ENCODE measurements at places on chromosomes 2 and 18. TPM values are rescaled to one million over a fixed set of nuclear protein-coding genes. Genes with fewer than 3 reads are reported as not detected.

DNA sequence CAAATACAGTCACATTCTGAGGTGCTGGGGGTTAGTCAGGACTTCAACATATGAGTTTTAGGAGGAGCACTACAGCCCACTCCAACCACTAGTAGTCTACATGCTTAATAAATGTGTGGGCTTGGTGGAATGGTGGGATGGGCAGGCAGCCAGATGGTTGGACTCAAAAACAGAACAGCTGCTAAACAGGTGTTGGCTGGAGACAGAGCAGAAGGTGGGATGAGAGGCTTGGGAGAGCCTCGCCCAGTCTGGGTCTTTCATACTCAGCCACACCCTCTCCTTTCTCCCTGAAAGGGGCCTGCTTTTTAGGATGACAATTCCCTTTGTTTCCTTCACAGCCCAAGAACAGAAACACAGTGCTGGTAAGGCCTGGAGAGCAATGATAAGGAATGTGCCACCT lies 143.9 kb upstream of the KLHL29 start:
- H3K27me3 ChIP-seq, result no peaks in the 10 kb centered on the region
- no peak overlapping the region for H3K4me3 ChIP-seq
- no peaks in the 10 kb centered on the region for H3K36me3 ChIP-seq
- H3K4me1 ChIP-seq, result no peaks in the 10 kb centered on the region

- no peak for DNase-seq
- no peaks in the 10 kb centered on the region for H3K36me3 ChIP-seq
- H3K27ac ChIP-seq, result no peak overlapping the region
- H3K4me3 ChIP-seq, result no peak overlapping the region
- H3K4me1 ChIP-seq, result no peaks in the 10 kb centered on the region
Observed at GRCh38 chr2:120587997-120588336, 147.7 kb upstream of the GLI2 start.

DNA sequence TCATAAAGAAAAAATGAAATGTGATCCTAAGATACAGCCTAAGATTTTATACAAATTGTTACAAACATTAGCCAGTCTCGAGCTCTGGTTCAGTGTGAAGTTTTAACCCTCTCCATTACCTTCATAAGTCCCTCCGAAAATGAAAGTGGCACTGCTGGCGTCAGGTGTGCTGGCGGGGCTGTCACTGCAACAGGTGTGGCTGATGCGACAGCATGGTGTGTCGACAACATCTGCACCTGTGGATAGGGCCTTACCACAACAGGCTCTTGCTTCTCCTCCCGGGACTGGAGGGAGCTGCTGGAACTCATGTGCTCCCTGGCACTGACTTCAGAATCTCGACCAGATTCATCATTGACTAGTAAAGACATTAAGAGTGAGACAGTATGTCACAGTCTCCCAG lies 10.3 kb downstream of the SAP130 start:
- H3K4me1 ChIP-seq, result no peaks in the 10 kb centered on the region
- no peak for DNase-seq
- no peaks in the 10 kb centered on the region for H3K27me3 ChIP-seq
- no peak overlapping the region for H3K27ac ChIP-seq
- peaks cover 27% of the 10 kb centered on the region for H3K36me3 ChIP-seq

- no peak overlapping the region for H3K4me3 ChIP-seq
- no peaks in the 10 kb centered on the region for H3K36me3 ChIP-seq
- no peak overlapping the region for H3K27ac ChIP-seq
- no peak for DNase-seq
- H3K27me3 ChIP-seq, result no peaks in the 10 kb centered on the region
- no peaks in the 10 kb centered on the region for H3K4me1 ChIP-seq
Observed at GRCh38 chr18:25322806-25323205, 29.2 kb downstream of the ZNF521 start.

- no peaks in the 10 kb centered on the region for H3K27me3 ChIP-seq
- peak; percentile 41 for DNase-seq
- no peak overlapping the region for H3K4me3 ChIP-seq
- H3K27ac ChIP-seq, result no peak overlapping the region
Observed at GRCh38 chr2:229634601-229635370, 79.6 kb downstream of the DNER start.

DNA sequence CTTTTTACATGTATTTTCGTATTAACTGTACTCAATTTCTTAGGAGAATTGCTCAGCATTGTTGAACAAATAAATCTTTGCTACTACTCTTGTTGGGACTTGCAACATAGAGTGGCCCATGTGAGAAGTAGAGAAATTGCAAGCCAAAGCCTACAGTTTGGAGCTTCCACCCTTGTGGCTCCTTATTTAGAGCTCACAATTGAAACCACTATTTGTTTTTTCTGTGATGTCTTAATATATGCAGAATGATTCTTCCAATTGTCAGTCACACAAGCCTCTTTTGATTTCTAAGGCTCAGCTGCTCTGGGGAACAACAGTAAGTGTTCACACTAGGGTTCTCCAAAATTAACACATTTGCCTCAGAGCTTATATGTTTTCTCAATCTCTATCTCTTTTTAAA lies 60.2 kb upstream of the GALNT13 start:
- no peak for DNase-seq
- H3K27me3 ChIP-seq, result no peaks in the 10 kb centered on the region
- no peak overlapping the region for H3K27ac ChIP-seq

DNA sequence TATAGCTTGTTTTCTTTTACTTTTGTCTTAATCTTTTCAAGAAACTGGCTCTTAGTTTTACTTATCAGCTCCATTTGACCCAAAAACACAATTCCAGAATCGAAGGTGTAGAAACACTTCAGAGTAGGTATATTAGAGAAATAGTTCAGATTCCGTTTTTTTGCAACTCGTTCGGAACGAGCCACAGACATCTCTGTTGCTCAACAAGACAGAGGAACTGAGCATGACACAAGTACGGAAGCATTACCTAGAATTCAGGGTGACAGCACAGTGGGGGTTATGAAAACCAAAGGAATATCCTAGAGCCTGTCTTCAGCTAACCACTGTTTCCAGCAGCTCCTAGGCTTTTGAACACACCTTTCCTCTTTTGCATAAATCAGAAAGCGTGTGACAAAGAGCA lies 5.0 kb downstream of the HRH4 start:
- no peaks in the 10 kb centered on the region for H3K27me3 ChIP-seq
- peaks cover 1% of the 10 kb centered on the region for H3K36me3 ChIP-seq
- H3K27ac ChIP-seq, result no peak overlapping the region
- H3K4me1 ChIP-seq, result no peaks in the 10 kb centered on the region

TUBA3E gene
- total RNA-seq, result not detected

DNA sequence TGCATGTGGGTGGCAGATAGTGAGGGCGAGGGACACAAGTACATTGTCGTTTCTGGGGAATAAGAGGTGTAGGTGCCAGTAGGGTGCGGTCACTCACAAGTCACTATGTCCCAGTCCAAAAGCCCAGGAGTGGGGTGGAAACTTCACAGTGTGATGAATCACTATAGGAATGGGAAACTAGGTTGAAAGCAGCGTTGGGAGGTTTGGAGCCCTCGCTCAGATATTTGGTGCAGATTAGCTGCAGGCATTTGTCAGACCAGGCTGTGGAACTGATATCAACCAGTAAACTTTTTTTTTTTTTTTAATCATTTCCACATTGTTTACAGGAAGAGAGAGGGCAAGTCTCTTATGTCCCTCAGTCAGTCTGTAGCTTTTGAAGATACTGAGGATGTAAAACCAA lies 121.8 kb downstream of the CERS6 start:
- no peaks in the 10 kb centered on the region for H3K4me1 ChIP-seq
- no peak for DNase-seq
- no peak overlapping the region for H3K27ac ChIP-seq
- no peak overlapping the region for H3K4me3 ChIP-seq
- H3K36me3 ChIP-seq, result no peaks in the 10 kb centered on the region
- no peaks in the 10 kb centered on the region for H3K27me3 ChIP-seq

DNA sequence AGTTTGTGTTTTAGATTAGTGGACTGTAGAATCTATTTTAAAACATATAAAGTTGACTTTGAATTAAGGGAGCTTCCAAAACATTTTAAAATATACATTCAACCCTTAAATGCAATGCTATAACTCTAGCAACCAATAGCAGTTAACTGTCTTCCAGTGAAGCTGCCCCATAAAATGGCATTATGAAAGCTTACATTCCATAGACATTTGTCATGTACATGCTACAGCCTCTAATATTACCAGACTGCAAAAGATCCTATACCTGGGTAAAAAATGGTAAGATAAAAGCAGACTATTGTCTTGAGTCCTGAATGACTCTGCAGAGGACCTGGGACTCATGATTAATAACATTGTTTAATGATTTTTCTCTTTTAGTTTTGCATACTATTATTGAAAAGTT lies 489.4 kb downstream of the LRP1B start:
- H3K27me3 ChIP-seq, result no peaks in the 10 kb centered on the region
- no peak overlapping the region for H3K4me3 ChIP-seq
- no peak overlapping the region for H3K27ac ChIP-seq
- no peak for DNase-seq

GRCh38 chr2:14616342-14616741 lies 16.2 kb upstream of the LRATD1 start:
- H3K4me1 ChIP-seq, result no peaks in the 10 kb centered on the region
- no peaks in the 10 kb centered on the region for H3K36me3 ChIP-seq
- H3K4me3 ChIP-seq, result no peak overlapping the region
- no peaks in the 10 kb centered on the region for H3K27me3 ChIP-seq
- no peak overlapping the region for H3K27ac ChIP-seq
- DNase-seq, result no peak

NTSR2 gene
- total RNA-seq, result not detected

DNA sequence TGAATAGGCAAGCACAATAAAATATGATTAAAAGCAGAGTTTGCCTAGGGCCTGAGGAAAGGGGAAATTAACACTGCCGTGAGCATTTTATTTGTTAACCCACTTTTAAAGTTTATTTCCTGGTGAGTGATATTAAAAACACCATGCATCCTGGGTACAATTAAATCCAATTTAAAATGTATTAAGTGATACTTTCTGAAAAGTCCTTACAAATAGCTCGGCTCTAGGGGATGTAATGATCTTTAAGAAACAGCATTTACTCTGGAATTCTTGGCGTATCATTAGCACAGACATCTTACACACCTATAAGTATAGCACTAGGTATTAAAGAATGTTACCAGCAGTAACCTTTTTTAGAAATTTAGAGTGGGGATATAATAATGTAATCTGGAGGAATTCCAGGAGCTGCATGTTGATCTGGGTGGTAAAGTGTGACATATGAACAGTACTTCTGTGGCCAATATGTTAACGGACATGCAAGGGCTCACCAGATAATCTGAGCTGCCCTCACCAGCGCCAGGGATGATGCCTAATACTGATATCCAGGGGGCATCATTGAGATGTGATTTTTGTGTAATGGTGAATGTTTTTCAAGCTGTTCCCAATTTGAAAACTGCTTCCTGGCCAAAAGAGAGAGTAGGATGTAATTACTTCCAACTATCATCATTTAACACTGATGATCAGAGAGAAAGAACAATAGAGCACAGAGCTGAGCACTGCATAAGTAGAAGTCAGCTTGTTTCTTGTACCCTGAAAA lies 235.9 kb downstream of the DSEL start:
- DNase-seq, result no peak
- H3K4me3 ChIP-seq, result no peak overlapping the region
- H3K27me3 ChIP-seq, result no peaks in the 10 kb centered on the region
- H3K27ac ChIP-seq, result no peak overlapping the region
- no peaks in the 10 kb centered on the region for H3K36me3 ChIP-seq

PTPRN gene
- total RNA-seq, result not detected

GRCh38 chr18:62354151-62354550 lies 29.0 kb downstream of the TNFRSF11A start:
- DNase-seq, result no peak
- H3K4me1 ChIP-seq, result no peaks in the 10 kb centered on the region
- H3K4me3 ChIP-seq, result no peak overlapping the region
- no peak overlapping the region for H3K27ac ChIP-seq
- H3K27me3 ChIP-seq, result no peaks in the 10 kb centered on the region
- H3K36me3 ChIP-seq, result no peaks in the 10 kb centered on the region

DNA sequence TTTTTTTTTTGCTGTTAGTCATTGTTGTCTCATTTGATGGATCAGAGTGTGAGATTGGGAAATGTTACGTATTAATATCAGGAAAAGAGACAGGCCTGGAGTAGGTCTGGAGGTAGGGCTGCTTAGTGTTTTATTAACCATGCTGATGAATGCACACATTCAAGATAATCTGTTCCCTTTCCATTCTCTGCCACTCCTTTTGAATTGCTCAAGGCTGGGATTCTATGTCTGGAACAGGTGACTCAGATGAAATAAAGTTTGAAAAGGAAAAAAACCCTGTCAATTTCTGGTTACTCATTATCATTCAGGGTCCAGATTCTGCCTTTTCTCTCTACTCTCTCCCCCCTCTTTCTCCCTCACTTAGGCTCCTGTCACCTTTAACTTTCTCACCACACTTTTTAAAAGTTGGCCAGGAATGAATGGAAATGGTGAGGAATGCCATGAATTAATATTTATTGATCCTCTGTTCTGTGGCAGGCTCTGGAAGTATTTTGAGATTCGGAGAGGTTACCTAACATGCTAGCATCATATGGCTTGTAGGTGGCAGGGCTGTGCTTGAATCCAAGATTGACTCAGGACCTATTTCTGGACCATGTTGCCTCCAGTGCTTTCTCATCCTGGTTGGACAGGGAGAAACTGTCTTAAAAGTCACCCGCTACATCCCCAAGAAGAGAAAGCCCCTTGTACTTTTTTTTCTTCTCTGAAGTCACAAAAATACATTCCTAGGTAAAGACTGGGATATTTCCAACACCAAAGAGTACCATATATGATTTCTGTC lies 40.2 kb downstream of the MAP4K4 start:
- DNase-seq, result no peak
- no peaks in the 10 kb centered on the region for H3K36me3 ChIP-seq
- H3K27ac ChIP-seq, result no peak overlapping the region
- H3K4me1 ChIP-seq, result peaks cover 7% of the 10 kb centered on the region
- no peak overlapping the region for H3K4me3 ChIP-seq
